ENCODE measurements at places on chromosomes 4 and X.
A peak's percentile ranks its signal among the peaks of the same experiment; 100 is the strongest.

DNA sequence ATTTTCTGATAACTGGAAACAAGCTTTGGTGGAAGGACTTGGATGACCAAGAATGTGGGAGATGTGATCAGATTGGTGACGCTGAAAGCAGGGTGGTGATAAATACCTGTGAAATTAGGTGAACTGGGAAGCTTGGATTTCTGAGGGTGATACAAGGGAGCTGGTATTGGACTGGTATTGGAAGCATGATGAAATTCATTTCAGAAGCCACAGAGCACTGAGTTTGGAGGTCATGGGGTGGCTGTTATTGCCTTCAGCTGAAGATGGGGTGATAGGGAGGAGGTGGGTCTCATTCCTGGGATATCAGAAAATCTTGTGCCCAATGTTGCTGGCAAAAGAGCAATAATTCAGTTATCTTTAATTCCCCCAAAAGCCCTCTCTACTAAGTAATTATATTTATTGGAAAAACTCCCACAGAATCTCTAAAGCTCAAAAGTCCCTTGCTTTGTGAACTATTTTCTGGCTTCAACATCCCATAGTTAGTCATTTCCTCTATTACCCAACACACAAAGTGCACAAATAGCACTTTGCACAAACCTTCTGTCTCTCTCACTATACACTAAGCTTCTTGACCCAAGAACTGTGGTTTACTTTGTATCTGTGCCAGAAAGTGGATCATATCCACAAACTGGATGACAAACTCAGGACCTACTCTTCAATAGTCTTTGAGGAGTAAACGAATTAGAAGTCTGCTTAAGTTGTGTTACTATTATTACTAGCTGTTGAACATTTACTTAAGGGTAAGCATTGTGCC is 23.1 kb upstream of the CAMK2D start:
- no peak for DNase-seq

- no peak for DNase-seq
Measured at GRCh38 chr4:61517144-61517543, 317.0 kb downstream of the ADGRL3 start.

DNA sequence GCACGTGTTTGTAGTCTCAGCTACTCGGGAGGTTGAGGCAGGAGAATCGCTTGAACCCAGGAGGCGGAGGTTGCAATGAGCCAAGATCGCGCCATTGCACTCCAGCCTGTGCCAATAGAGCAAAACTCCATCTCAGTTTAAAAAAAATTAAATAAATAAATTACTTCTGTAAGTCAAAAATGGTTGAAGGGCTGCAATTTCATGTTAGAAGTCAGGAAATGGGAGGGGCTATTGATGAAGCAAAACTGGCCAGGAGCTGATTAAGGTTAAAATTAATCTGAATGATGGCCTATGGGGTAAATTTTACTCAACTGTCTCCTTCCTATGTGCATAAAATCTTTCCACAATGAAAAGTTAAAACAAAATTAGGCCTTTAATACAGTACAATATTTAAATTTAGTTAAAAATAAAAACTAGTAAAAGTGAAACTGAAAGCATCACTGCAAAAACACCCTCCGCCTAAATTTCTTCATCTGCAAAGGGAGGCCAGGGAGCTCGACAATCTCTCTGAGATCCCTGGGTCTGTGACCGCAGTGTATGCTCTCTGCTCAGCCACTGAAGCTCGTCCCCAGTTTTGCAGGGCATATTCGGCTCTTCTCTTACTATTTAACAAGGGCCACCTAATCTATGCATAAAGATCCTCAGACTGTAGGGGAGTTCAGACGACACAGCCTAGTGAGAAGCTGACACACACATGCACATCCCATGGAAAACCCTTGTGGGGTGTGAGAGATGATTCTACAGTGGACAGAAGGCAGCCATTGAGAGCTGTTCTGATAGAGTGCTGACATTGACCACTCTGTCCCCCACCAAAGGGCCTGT is 57.2 kb downstream of the IRF2 start:
- DNase-seq: peak; percentile 14

GRCh38 chrX:72009731-72010130 is 99.1 kb downstream of the NHSL2 start:
- DNase-seq: no peak

GRCh38 chr4:54268151-54268550 is 39.1 kb downstream of the PDGFRA start:
- DNase-seq: no peak

- DNase-seq: no peak
Measured at GRCh38 chrX:13367950-13368349, 48.1 kb upstream of the ATXN3L start.

DNA sequence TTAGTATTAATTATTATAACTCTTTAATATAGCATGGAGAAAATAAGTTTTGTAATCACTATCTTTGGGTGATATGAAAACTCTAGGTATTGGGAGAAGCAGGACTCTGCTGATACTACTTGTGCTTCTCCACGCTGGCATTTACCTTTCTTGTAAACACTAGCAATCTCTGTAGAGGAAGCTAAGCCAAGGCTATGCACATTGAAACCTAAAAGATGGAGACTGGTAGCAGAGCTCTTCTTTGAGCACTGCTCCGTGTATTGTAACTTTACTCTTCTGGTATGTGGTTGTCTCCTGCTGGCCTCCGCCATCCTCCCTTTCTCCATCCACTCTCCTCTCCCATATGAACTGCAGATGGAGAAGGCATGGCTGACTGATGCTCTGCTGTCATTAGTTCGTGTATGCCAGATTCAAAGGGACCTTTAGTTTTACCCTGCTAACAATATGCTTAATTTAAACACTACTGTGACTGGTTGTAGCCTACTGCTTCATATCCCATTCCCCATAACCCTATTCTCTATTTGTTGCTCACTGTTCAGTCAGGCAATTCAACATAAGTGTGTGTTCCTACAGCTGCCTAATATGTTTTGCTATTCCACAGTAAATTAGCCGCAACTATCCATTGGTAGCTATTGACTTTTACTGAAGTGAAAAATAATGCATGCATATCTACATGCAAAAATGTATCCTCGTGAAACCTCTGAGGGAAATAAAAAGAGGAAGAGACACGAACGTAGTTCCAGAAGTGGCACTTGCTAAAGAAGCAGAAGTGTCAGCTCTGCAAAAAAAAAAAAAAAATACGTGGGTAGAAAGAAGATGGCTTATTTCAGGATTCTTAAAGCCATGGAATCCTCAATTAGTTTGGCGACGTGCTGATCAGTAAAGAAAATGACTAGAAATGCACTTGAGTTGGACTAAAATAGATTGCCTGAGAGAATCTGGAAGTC is 55.6 kb upstream of the CCSER1 start:
- no peak for DNase-seq

DNA sequence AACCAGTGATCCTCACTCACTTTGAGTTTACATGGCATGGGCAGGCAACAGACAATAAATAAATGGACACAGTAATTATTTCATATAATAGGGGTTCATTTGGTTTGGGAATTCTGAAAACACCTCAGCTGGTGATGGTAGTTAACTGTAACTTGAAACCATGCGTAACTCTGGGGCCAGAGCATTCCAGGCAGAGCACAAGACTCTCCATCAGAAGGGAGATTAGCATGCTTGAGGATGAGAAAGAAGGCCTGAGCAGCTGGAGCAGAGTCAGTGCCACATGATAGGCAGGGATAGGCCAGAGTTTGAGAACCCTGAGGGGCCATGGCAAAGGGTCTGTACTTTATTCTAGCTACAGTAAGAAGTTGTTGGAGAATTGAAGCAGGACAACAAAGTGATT is 56.3 kb upstream of the CXCL8 start:
- no peak for DNase-seq

DNA sequence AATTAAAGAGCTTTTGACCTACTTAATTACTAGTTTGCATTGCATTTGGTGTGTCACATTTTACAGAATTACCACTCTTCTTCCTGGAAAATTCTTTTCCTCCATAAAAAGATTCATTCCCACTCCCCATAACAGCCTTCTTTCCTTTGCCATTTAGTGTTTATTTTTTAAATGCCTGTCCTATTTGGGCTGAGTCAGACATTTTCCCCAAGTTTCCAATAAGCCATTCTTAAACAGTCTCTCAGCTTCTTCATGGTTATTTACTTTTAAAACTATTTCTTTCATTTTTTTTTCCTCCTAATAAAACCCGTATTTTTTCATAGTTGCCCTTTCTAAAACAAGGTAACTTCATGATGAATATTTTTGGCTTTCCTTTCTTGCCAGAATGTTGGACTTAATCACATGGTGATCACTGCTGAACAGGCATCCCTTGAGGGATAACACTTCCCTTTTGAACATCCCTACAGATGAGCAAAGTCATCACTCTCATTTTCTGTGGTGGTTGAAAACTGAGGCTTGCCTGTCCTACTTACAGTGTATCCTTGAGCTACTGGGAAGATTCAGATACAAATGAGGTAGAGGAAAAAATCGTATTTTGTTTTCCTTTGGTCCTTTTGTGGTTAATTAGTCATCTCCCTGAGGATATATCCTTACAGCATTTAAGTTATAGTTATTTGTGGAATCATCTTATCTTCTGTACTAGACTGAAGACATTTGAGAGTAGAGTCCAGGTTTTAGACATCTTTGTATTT is 520.5 kb upstream of the NR3C2 start:
- DNase-seq: no peak

DNA sequence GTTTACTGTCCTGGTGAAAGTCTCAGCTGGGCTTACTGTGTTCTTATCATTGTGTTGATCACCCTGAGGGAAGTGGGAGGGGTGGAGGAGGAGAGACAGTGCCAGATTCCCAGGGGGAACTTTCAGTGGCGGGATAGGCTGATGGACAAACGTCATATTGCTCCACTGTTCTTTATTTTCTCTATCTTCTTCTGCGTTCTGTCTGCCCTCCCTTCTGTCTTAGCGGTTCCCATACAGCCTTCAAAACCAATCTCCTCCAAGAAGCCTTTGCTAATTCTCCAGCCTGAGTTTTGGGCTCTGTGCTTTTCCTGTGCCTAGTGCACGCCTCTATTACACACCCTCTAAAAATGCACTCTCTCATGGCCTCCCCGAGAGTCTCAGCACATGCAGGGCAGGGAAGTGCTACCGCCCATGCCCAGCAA is 448.7 kb upstream of the FAT1 start:
- no peak for DNase-seq

GRCh38 chr4:110472583-110473329 is 3.2 kb upstream of the ENPEP start:
- no peak for DNase-seq

DNA sequence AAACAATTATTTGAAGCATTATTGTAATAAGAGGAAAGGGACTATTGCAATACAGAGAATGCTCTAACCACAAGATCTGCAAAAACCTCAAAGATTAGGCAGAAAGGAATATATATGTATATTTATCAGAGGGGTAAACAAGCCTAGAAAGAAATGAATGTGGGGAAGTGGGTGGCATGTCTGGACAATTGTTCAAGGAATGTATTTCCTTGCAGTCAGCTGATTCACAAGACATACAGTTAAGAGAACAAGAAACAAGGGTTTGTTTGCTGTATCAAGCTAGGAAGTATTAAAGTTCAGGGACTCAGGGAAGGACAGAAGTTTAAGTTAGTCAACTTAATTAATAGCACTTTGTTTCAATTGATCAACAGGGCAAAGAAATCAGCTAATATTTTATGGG is 514.7 kb downstream of the CENPC start:
- no peak for DNase-seq

DNA sequence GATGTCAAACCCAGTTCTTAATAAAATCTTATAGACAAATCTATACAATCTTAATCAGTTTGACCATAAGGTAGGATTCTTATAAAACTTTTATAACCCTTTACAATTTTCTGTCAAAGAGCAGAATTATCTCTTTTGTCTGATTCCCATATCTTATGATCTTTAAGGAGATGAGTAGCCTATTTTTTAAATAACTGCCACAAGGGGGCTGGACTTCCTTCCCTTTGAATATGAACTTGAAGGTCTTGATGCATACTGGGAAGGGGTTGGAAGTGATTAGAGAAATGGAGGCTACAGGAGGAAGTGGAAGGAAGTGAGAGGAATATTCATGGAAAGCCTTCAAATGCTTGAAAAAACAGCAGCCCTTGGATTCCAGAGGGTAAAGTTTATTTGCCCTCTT is 111.1 kb downstream of the APOOL start:
- no peak for DNase-seq

DNA sequence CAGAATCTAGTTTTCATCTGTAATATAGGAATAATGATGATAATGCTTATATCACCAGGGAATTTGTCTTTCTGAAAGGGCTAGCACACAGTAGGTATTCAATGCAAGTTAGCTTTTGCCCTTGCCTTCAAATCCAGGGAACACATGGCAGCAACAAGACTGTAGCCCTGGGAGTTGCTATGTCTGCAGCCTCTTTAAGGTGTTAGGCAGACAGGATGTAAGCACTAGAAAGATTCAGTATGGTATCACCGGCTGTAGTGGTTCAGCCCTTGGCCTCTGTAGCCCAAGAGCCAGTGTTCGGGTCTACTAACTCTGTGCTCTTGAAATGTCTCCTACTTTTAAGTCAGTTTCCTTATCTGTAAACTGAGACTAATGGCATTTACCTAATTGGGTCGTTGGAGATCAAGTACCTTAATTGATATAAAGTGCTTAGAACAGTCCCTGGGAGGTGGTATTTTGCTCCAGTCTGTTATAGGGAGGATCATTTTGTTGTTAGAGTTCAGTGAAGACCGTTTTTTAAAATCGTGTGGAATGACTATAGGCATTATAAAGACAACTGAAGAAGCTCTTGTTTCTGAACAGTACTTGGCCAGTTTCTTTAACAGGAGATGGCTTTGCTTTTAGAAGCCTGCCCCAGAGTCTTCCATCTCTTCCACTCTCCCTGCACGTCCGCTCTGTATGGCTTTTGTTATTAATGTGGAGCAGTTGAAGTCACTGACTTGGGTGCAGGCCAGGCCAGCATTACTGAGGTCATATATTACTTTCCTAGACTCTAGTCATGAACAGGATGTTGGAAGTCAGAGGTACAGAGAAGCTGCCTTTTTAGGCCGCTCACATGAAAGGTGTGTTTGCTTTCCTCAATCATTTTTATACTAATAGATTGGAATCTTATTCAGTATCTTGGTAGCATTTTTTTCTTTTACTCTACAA is 44.8 kb downstream of the GAB1 start:
- no peak for DNase-seq

DNA sequence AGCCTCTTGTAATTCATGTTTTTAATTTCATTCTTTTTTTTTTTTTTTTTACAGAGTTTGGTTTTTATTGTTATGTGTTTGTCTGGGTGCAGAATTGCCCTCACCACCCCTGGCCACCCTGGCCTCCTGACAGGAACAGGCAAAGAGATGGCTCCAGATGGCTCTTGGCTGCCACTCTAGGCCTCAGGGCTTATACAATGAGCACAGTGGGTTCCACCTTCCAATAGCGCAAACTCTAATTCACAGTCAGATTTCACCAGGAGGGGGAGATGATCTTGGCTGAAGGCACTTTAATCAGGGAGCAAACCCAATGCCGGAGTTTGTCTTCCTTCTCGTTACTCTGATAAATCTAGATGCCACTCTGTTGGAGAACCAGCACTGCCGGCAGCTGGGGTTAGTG is 24.8 kb downstream of the CPE start:
- DNase-seq: no peak
